ENCODE measurements at places on chromosomes 7 and 10. TPM values are rescaled to one million over a fixed set of nuclear protein-coding genes. Genes with fewer than 3 reads are reported as not detected.

GRCh38 chr7:1223196-1223981, 9.3 kb upstream of the UNCX start:
- DNase-seq: no peak

DNA sequence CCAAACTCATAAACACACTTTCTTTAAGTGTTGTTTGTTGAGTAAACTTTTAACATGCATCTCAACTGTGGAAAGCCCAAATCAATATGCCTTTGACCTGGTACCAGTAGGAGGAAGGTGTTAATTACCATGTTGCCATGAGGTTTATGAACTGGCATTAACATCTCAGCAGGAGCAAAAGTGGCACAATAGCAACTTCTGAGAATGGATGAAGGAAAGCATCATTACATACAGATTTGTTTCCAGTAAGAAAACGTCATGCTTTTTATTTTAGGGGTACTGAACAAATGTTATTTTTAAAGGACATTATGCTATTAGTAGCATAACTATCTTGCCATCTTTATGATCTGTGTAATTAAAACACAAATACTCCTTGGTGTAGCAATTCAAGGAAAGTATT, 51.1 kb downstream of the ARMC3 start:
- no peak for DNase-seq

DNA sequence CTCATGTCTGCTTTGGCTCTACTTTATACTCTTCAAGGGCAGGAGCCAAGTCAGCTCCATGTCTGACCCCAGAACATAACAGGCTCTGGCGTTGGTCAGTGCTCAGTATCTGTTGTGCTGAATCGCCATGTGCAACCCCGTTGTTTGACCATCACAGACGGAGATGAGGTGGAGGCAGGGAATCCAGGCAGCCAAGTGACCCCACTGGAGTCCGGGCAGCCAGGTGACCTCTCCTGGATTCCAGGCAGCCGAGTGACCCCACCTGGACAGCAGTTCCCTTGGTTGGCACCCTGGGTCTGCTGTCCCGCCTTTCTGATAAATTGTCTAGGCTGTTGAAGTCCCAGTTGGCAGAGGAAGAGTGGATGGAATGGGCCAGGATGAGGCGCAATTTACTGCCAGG, 232.2 kb downstream of the TCERG1L start:
- no peak for DNase-seq

DNA sequence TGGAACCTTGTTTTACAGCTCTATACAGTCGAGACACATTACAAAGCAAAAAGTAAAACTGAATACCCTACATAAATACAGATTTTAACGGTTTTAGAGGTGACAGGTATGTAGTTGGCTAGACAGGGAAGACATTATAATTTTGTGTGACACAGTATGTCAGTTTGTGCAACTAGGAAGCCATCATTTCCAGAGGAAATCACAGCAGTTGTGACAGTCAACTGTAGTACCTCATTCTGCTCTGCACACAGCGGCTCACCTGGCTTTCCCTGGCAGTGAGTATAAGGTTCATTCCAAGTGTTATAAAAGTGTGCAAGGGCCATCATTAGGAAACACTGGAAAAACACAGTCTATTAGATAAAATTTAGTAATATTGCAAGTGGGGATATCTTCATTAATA, 501.6 kb upstream of the PHF14 start:
- no peak for DNase-seq

GRCh38 chr7:25260862-25261494, 32.7 kb upstream of the NPVF start:
- no peak for DNase-seq

DNA sequence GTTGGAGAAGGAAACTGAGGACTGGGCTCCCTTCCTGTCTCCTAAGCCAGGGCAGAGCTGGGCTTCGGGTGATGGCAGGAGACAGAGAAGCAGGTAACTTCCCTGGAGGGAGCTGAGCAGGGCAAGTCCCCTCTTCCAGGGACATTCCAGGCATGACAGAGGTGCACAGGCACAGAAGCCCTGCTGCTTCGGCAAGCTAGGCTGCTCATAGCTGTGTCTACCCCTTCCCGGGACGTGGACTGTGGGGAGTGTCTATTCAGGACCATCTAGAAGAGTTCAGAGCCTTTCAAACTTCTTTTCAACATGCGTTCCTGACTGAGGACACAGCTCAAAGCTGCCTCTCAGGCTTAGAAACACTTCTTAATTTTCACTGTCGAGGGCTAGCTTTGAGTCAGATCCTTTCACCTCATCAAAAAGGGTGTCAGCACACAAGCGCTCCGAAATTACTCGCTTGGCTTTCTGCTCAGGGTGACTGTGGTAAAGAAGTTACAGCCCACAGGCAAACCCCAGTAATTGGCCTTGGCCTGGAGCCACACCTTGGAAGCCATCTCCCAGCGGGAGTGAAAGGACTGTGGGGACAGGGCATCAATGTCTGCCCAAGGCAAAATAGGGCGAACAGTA, 63.7 kb upstream of the STEAP1B start:
- no peak for DNase-seq

- DNase-seq: no peak
Measured at GRCh38 chr10:104306897-104307296, 31.4 kb downstream of the ITPRIP start.

DNA sequence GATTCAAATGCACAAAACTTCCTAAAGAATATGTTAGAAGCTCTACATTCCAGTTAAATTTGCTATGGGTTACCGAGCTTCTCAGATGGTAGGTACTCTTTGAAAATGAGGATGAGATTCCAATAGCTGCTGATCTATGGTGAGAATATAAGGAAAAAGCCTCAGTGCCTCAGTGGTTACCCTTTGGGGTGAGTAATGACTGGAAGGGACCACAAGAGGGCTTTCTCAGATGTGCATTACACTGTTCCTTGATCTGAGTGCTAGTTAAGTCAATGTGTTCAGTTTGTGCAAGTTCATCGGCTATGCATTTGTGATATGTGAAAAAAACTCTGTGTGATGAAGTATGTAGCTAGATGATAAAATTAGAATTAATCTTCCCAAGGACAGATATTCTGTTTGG, 3.5 kb downstream of the NRCAM start:
- no peak for DNase-seq

- DNase-seq: no peak
Measured at GRCh38 chr10:122849900-122850605, 4.4 kb upstream of the CUZD1 start.

DNA sequence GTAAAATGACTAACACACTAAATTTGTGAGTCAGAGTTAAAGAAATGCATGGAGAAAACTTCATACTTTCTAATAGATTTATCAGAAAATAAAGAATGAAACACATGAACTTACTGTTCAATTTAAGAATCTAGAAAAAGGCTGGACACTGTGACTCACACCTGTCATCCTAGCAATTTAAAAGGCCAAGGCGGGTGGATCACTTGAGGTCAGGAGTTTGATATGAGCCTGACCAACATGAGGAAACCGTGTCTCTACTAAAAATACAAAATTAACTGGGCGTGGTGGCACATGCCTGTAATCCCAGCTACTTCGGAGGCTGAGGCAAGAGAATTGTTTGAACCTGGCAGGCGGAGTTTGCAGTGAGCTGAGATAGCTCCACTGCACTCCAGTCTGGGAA, 1106.2 kb upstream of the LRRN3 start:
- DNase-seq: no peak

DNA sequence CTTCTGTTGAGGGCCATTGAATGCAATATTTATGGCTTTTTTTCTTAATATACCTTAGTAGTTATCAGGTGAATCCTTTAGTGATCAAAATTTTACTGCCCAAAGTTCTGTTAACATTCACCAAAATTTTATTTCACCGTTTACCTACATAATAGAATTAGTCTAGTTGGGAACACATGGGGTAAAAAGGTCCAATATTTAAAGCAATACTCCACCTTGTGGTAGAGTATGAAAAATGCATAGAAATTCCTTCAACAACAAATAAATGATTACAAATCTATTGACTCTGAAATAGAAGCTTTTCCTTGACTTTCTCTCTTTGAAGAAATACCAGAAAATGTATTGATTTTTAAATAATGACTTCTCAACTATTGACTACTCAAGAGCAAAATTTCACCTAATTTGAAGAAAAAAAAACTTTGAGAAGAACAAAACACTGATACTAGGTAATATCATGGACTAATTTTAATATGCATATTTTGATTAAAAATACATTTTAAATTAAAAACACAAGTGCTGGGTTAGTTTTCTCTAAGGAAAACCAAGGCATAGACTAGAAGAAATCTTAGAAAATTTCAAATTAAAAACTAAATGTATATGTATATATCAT, 43.3 kb downstream of the POLR1F start:
- DNase-seq: no peak

DNA sequence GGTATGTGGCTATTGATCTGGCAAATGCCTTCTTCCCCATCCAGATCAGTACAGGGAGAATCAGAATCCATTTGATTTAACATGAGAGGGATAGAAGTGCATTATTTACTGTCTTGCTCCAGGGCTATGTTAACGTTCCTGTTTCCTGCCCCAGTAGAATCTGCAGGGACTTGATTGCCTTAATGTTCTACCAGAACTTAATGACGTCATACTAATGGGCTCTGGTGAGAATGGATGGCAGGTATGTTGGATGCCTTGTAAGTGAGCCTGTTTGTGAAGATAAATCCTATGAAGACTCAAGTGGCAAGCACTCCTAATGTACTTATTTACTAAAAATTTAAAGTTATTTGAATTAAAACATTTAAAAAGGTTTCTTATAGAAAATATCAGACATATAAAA, 44.5 kb upstream of the CHCHD3 start:
- DNase-seq: no peak

DNA sequence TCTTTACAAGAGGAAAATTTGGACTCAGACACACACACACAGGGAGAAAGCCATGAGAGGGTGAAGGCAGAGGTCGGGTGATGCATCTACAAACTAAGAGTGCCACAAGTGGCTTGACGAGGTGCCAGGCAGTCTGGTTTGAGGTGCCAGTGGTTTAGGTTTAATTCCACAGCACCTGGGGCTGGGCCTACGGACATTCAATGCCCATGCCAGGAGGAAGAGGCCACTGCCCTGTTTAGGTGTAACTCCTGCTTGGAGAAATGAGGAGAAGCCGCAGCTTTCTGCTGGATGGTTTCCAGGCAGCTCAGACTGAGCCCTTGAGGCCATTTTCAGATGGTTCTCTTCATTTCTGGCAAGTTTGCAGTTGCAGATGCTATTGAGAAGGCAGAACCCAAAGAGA, 83.6 kb downstream of the HTR5A start:
- no peak for DNase-seq

DNA sequence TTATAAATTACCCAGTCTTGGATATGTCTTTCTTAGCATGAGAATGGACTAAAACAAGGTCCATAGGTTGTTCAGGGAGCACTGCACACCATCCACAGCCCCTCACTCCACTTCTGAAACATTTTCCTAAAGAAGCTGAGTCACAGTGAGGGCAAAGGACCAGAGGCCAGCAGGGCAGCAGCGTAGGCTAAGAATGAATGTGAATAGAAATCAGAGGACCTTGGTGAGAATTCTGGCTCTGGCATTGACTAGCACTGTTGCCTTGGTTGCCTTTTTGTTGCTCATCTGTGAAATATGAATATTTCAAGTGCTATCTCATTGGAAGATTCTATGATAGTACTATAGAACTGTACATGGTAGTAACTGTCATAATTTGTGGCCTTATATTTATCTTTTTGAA, 41.7 kb upstream of the TOMM7 start:
- DNase-seq: no peak

- no peak for DNase-seq
Measured at GRCh38 chr7:24713850-24714675, 43.2 kb downstream of the GSDME start.

DNA sequence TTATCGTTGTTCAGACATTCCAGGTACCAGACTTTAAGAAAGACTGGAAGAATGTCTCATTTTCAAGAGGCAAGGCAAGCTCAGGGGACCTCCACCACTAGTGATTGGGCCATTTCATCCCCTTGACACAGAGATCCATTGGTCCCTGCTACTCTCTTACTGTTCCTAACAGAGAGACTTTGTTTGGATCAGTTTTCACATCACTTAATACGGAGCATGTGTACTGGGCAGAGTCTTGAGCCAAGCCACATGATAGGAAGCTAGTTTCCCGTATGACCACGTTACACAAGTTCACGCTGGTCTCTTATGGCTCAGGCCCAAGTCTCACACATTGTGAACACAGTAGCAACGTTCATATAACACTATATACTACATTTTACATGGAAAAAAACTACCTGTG, 269.9 kb downstream of the BAMBI start:
- no peak for DNase-seq

GRCh38 chr10:2949221-2949947, 118.0 kb upstream of the PFKP start:
- DNase-seq: no peak

- DNase-seq: peak; percentile 85
Measured at GRCh38 chr7:92178928-92179924, at the start of gene LRRD1. Gene LRRD1, minus strand, starts transcription at chr7:92179142. Its CDS starts 13,940 bp downstream, at chr7:92165202.

GRCh38 chr7:67484244-67484751, 487.7 kb downstream of the TYW1 start:
- DNase-seq: peak; percentile 68

GRCh38 chr7:1409555-1409954, 49.7 kb downstream of the MICALL2 start:
- no peak for DNase-seq

- no peak for DNase-seq
Measured at GRCh38 chr10:51092402-51092801, 18.1 kb downstream of the PRKG1 start.

- no peak for DNase-seq
Measured at GRCh38 chr7:36006636-36007229, 146.3 kb upstream of the EEPD1 start.

GRCh38 chr10:114188900-114189299, 9.7 kb downstream of the TDRD1 start:
- no peak for DNase-seq

GRCh38 chr10:132679640-132680039, 106.3 kb downstream of the NKX6-2 start:
- DNase-seq: no peak

GRCh38 chr10:30463944-30464451, 30.0 kb downstream of the MAP3K8 start:
- DNase-seq: no peak

IQUB gene
- 0.56 TPM for total RNA-seq

BAIAP2L1 gene
- 2.1 TPM for total RNA-seq

ACSL5 gene
- total RNA-seq: not detected

GNB2 gene
- 215 TPM for total RNA-seq

GNAT3 gene
- not detected for total RNA-seq

MCU gene
- 21.7 TPM for total RNA-seq

UCN3 gene
- not detected for total RNA-seq

PNLIPRP1 gene
- not detected for total RNA-seq

CPVL gene
- total RNA-seq: 32.9 TPM

TRPV6 gene
- total RNA-seq: 0.16 TPM

ENTPD7 gene
- 23.9 TPM for total RNA-seq

HYAL4 gene
- not detected for total RNA-seq

ANKRD30A gene
- not detected for total RNA-seq

BMPR1A gene
- total RNA-seq: 77.9 TPM

PDZD8 gene
- total RNA-seq: 30.6 TPM

Measured in neural crest cell (in vitro differentiated cells).